Fibroblast of the aortic adventitia (primary cell): ENCODE measurements at places on chromosomes 16 and 17. TPM values are rescaled to one million over a fixed set of nuclear protein-coding genes. Genes with fewer than 3 reads are reported as not detected.

Gene SLC2A4
- 0.18 TPM in 1 of 2 replicates, not detected in the other for total RNA-seq

Gene TAOK2
- total RNA-seq: 44.6 and 57.2 TPM in 2 replicates

Gene TRAP1
- 43.6 and 66.0 TPM in 2 replicates for total RNA-seq

Gene TPSAB1
- not detected in 2 replicates for total RNA-seq

Gene TOM1L1
- total RNA-seq: 3.8 and 5.8 TPM in 2 replicates

Gene MILR1
- 4.1 and 52.5 TPM in 2 replicates for total RNA-seq

Gene PERCC1
- total RNA-seq: not detected in 2 replicates

Gene SLC47A2
- 0.33 TPM in 1 of 2 replicates, not detected in the other for total RNA-seq

Gene CACNA1H
- total RNA-seq: 2.7 TPM in 1 of 2 replicates, not detected in the other

Gene FN3K
- total RNA-seq: 0.74 and 2.8 TPM in 2 replicates

Gene NXPH3
- total RNA-seq: 1.4 and 1.9 TPM in 2 replicates

Gene LDAF1
- total RNA-seq: 73.6 and 83.0 TPM in 2 replicates

Gene OR4D1
- total RNA-seq: not detected in 2 replicates

Gene TBX2
- 4.1 and 20.8 TPM in 2 replicates for total RNA-seq

Gene PRKCB
- 0.16 TPM in 1 of 2 replicates, not detected in the other for total RNA-seq
